ENCODE measurements at places on chromosomes 3 and 15.

DNA sequence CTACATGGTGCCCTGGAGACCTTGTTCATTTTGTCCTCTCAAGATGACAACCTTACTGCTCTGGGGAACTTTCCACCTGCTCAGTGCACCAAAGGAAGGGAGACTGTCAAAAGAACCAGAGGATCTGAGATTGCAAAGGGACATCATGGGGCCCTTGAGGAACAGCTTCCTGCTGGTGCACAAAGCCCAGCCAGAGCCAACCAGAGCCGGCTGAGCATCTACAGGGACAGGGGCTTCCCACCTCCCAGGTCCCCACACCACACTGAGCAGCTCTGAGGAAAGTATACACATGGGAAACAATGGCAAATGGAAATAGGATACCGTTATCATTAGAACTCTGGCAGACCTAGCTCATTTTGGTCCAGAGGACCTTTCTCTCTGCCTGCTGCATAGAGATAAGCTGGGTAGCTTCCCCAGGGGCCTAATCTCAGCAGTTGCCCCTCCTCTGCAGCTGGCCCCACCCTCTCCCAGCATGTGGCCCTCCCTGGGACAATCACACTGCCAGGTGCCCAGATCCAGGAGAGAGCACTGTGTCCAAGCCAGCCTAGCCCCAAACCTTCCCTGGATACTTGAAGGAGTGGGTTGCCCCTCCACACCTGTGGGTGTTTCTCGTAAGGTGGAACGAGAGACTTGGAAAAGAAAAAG lies 123.4 kb upstream of the PRR20G start:
- DNase-seq = no peak

DNA sequence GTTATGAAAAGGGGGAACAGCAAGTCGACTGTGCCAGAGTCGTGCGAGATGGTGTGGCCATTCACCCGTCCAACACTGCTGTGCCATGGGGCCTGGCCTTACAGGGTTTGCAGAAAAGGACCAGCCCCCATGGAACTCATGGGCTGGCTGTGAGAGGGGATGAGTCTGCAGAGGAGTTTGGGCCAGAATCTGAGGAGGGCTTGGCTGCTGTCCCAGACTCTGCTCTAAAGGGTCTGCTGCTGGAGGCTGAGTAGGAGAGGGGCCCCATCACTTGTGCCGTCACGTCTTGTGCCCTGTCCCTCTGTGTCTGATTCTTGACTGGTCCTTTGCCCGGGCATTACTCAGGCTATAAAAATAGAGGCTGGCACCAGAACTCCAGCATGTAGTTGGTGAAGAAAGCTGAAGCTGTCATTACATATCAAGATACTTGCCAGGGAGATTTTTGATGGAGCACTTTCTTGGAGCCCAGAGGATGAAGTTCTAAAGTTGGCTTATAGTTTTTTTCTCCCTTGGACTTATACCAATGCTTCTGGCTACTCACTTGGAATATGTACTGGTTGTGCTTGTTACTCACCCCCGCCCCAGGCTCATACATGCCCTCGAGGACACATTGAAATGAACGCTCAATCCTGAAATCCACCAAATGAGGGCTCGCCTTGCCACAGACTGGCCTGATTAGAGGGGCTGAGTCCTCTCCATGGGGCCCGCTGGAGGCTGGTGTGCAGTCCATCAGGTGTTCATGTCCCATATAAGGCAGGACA lies 10.2 kb downstream of the PXYLP1 start:
- DNase-seq = no peak

DNA sequence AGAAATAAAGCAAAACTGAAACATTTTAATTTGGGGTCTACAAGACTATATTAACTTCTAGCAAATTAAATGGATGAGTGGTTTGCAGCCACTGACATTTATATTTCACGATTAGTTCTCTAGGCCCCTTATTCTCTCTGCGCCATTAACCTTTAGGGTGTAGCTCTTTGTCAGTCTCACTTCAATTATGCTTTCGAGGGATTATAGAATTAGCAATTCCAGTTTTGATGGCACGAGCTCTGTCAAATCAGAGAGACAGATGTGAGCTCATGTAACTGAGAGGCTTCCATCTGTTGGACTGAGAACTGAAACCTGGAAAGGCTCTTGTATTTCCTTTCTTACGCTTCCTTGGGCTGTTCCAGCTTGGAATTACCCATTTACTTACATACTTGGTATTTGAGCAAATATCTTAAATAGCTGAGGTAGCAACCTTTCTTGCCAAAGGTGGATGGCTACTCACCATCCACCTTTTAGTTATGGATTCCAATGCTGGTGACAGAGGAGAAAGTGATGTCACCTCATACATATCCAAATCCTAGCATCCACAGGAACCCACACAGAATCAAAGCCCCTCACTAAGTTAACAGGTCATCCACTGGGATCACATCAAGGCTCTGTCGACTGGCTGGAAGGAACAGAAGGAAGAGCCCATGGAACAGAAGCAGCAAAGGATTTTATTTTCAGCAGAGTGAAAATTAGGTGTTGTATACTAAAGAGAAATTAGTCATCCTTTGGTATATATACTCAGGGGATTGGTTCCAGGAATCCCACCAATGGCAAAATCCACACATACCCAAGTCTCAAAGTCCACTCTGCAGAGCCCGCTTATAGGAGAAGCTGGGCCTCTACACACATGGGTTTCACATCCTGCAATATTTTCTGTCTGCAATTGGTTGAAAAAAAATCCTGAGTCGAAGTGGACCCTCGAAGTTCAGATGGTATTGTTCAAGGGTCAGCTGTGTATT lies 20.8 kb downstream of the VGLL4 start:
- no peak for DNase-seq

DNA sequence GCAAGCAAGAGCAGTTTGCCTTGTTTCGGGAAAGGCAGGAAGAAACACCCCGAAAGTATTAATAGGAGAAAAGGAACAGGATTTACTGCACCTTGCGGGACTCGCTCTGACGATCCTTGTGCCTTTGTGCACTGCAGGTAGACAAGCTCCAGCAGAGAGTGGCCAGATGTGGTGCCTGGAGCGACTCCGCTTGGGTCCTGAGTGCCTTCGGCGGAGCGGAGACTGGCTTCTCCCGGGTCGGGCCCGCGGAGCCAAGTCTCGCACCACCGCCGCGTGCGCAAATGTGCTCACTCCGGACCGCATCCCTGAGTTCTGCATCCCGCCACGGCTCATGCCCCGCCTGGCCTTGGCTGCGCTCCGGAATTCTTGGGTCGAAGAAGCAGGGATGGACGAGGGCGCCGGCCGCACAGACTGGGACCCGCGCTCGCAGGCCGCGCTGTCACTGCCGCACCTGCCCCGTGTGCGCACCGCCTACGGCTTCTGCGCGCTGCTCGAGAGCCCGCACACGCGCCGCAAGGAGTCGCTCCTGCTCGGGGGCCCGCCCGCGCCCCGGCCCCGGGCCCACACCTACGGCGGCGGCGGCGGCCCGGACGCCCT lies 769 bp downstream of the C2CD4A start:
- DNase-seq = peak; percentile 43

DNA sequence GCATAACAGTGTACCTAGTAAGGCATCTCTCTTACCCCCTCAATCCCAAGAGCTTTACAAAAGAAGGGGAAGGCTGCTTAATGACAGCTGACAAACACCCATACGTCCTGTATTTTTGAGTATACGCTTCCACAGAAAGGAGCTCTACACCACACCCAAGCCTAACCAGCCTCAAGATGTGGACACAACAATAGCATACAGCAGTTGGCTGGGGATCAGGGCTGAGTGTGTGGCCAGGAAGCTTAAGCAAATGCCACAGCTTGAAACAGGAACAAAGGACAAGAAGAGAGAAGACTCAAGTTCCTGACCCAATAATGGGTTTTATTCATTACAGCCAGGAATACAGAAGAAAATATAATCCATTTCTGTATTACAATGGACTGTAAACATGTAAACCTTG lies 6.9 kb downstream of the HEXA start:
- DNase-seq = no peak

- no peak for DNase-seq
These were observed 237.3 kb downstream of the PDCD6IP start for GRCh38 chr3:34035775-34036174.

GRCh38 chr15:63370764-63371163 lies 10.9 kb downstream of the CA12 start:
- peak; percentile 76 for DNase-seq

- DNase-seq = no peak
These were observed 470.5 kb downstream of the EPHA3 start for GRCh38 chr3:89577637-89578530.

DNA sequence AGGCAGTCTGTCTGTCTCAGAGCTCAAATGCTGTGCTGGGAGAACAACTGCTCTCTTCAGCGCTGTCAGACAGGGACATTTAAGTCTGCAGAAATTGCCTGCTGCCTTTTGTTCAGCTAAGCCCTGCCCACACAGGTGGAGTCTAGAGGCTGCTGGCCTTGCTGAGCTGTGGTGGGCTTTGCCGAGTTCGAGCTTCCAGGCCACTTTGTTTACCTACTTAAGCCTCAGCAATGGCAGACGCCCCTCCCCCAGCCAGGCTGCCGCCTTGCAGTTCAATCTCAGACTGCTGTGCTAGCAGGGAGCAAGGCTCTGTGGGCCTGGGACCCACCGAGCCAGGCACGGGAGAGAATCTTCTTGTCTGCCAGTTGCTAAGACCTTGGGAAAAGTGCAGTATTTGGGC lies 25.0 kb upstream of the RPP14 start:
- DNase-seq = no peak

- DNase-seq = no peak
These were observed 96.6 kb downstream of the FHIT start for GRCh38 chr3:61154457-61155198.
